Activated CD4-positive, alpha-beta T cell treated with anti-CD3 and anti-CD28 coated beads for 24 hours (primary cell): ENCODE measurements at places on chromosomes 12 and 14.

DNA sequence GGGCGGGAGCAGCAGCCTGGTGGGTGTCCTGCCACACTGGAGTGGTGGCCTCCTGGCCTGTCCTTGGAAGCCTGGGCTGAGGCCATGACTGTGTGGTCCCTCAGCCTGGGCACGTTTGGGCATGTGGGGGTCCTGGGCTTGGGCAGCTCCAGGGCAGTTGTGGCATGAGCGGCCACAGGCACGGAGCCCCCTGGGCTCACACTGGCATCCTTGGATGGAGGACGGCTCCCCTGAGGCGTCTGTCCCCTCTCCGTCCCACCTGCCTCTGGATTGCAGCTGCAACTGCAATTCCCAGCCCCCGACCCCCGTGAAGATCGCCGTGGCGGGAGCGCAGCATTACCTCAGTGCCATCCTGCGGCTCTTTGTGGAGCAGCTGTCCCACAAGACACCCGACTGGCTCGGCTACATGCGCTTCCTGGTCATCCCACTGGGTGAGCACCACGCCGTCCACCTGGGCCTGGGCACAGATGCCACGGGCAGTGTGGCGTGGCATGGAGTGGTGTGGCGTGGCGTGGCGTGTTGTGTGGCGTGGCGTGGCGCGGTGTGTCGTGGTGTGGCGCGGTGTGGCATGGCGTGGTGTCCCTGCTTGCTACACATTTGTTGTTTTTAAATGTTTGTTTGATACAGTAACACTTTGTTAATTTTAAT lies 15.1 kb upstream of the TEX22 start:
- no peak for DNase-seq

- DNase-seq = no peak
Measured at GRCh38 chr12:95594136-95594535, 42.9 kb upstream of the USP44 start.

DNA sequence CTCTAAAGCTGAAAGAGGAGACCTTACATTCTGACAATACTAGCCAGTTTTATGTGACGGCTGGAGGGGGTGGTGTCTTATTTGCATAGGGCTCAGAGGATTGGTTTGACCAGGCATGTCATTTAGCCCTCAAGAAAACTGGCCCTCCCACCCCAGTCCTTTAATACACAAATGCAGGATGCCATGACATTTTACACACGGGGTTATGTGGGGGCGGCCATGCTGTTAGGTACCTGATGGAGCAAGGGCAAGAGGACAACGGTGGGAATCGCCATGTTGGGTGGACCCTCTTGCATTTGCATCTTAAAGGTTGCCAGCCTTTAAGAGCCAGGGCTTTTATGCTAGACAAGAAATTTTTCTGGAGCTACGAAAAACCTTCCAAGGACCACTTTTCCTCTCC lies 23.3 kb downstream of the MDM2 start:
- DNase-seq = no peak

DNA sequence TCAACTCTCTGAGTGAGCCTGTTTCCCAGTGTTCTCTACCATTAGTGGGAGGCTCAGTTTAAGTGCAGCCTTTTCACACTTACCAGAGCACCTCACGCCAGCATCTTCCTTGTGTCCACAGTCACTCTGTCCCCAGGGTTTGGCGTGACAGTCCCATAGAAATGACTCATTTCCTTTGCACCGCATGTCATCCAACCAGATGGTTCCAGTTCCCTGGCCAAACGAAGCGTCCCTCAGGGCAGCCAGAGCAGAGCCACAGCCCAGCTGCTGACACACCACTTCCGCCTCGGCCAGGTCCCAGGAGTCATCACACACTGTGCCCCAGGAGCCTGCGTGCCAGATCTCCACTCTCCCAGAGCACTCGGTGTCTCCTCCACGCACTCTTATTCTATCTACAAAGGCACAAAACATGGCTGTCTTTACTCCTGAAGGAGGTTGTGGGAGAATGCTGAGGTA lies 65.4 kb downstream of the ACSM4 start:
- DNase-seq = no peak

- DNase-seq = no peak
Measured at GRCh38 chr14:57049848-57050247, 218.9 kb downstream of the EXOC5 start.

- no peak for DNase-seq
Measured at GRCh38 chr12:109256011-109256410, 53.1 kb downstream of the FOXN4 start.

GRCh38 chr12:96398424-96399119 lies 1.7 kb downstream of the CDK17 start:
- DNase-seq = no peak

DNA sequence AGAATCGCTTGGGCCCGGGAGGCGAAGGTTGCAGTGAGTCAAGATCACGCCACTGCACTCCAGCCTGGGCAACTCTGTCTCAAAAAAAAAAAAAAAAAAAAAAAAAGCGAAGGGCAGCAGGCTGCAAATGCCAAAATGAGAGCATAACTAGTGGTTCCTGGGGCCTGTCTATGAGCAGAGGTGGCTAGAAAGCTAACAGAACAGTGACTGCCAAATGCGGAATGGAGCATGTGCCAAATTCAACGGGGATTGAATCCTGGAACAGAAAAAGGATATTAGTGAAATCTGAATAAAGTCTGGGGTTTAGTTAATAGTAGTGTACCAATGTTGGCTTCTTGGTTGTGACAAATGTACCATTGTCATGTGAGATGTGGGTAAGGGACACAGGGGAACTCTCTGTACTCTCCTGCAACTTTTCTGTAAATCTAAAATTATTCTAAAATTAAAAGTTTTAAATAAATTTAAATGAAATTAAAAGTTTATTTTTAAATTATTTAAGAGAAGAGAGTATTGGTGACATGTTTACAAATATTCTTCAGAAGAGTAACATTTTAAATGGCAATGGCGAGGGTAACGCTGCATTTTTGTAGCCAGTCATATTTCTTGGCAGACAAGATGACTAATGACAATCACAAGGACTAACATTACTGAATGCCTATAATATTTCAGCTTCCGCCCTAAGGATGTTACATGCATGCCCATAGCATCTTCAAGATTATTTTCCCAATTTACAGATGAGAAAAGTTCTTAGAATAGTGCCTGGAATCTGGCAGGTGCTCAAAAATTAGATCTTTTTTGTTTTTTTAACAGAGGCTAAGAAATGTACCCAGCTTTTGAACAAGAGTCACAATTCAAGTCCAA lies 28.9 kb upstream of the NUDT4 start:
- DNase-seq = no peak

DNA sequence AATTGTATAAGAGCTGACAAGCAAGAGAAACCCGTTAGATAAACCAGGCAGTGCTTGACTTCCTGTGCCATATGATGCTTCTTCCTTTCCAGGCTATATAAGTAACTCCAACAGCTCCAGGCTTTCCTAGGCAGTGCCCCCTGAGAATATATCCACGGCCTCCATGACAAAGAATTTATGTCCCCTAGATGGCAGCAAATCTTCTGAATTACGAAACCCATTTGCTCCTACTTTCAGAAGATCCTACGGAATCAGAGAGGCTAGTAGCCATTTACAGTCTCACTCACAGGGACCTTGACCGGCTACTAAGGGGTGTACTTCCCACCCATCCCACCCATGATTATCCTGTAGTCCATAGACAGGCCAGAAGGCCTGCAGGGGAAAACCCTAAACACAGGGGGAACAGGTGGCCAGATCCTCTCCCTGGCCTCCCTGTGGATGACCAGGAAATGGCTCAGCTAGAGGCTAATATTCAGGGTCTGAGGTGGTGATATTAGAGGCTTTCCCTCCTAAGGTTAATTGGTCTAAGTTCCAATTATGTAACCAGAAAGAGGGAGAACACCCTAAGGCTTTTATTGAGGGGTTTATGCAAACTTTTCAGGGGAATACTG lies 77.2 kb upstream of the DCD start:
- DNase-seq = no peak

- DNase-seq = no peak
Measured at GRCh38 chr12:107558816-107559382, 126.7 kb upstream of the PWP1 start.

DNA sequence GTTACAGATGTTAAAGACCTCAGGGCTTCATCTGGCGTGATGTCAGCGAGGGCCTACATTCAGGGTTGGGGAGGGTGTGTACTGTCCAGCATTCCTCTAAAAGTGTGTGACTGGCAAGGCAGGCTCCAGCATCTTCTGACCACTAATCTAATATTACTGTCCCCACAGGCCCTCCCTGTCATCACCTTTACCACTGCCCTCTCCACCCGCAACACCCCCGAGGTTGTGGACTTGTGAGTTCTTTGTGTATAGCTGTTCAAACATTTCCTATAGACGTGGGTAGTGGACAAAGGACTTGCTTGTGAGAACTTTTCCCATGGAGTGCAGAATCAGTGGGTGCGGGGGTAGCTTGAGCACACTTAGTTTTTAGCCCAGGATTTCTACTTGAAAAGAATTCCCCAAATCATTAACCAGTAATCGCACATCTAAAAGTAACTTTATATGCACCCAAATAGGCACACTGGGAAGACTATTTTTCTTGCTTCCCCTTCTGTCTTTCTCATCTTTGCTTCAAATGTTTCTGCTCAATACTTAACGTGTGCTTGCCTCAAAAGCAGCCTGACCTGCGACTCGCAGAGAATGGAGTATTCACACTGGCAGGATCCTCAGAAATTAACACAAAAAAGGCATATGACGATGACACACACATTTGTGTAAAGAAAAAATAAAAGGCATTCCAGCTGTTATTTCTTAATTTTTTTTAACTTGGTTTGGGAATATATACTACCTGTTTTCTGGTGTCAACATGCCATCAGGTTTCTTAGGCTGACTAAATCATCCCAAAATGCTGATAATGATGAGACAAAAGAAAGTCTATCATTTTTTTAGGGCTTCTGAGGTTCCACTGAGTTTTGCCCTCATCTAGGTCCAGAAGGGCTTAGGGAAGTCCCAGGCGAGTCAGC lies 158.4 kb upstream of the HIF1A start:
- no peak for DNase-seq

- no peak for DNase-seq
Measured at GRCh38 chr12:104340177-104340576, 36.6 kb downstream of the EID3 start.

GRCh38 chr12:14169281-14169680 lies 187.9 kb upstream of the GRIN2B start:
- DNase-seq = no peak

GRCh38 chr14:72774894-72775620 lies 118.8 kb downstream of the DPF3 start:
- DNase-seq = no peak

GRCh38 chr12:112577473-112578329 lies 159.0 kb downstream of the PTPN11 start:
- DNase-seq = no peak

GRCh38 chr12:124764451-124764850 lies 99.2 kb downstream of the SCARB1 start:
- peak; percentile 47 for DNase-seq

GRCh38 chr12:124174451-124175348 lies 120.2 kb upstream of the RFLNA start:
- DNase-seq = no peak

GRCh38 chr12:75837700-75838099 lies 193.9 kb downstream of the PHLDA1 start:
- no peak for DNase-seq

GRCh38 chr12:90028635-90029051 lies 320.0 kb upstream of the ATP2B1 start:
- DNase-seq = no peak

GRCh38 chr12:106581543-106582248 lies 1.1 kb upstream of the RFX4 start:
- no peak for DNase-seq
